Esophagus muscularis mucosa (tissue), 4 donors: ENCODE measurements at places on chromosomes 3 and 15. TPM values are rescaled to one million over a fixed set of nuclear protein-coding genes. Genes with fewer than 3 reads are reported as not detected.

GRCh38 chr3:47047673-47048072, 68.2 kb downstream of the NBEAL2 start:
- DNase-seq: no peak

DNA sequence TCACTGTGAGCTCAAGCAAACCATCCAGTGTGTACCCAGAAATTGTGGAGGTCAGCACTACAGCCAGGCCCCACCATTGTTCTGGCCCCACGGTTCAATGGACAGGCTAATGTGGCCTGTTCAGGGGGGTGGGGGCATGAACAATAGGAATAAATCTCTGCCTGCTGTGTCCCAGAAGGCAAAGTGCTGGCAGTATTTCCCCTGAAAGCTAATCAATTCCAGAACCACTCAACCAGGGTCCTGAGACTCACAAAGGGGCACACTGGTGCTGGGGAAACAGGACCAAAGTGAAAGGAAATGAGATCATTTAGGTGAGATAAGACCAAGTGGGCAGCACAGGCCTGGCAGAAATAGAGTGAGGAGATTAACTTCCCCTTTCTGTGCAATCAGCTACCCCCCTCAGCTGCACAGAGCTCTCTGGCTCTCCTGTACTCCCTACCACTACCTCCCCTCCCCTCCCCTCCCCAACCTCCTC, 11.5 kb downstream of the CRYGS start:
- DNase-seq: no peak

- DNase-seq: no peak
Measured at GRCh38 chr3:170442947-170443346, 24.3 kb downstream of the CLDN11 start.

DNA sequence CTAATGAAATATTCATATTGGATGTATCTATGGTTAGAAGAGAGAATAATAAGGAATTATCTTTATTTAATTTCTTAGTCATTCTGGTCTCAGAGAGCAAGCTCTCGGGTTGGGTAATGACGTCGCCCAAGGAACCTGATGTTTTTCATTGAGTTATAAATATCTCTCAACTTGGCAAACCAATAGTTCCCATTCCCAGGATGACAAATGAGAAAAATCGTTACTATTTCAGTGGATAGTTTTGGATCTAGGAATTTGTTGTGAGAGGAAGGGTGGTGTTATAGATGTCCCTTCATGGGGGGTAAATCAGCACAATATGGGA, 162.9 kb upstream of the NR2E3 start:
- DNase-seq: peak; percentile 91

DNA sequence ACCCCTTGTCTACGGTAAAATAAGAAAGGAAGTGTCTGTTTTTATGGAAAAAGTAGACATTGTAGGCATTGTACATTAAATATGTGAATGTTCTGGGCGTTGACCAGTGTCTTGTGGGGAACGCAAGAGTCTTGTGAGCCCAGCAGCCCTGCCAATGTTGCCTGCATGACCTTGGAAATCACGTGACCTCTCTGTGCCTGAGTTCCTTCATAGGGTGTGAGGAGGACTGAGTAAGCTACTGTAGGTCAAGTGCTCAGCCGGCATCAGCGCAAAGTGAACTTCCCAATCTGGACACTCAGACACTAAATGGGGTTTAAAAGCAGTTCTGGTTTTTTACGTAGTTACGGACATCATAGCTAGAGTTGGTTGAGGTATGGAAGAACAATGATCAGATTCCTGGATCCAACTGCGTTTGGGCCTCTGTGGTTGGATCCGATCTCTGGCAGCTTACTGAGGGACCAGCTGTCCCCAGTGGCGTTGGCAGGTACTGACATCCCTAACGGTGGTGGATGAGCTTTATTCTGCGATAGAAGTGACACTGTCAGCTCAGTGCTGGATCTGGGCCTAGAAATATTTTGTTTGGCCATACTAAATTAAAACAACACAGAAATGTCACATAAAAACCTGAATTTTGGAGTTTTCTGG, 63.8 kb downstream of the SPSB4 start:
- DNase-seq: no peak

GRCh38 chr3:141807277-141808033, 44.2 kb downstream of the GRK7 start:
- DNase-seq: no peak

ARHGAP11A gene
- 1.3 TPM for total RNA-seq

PLAAT1 gene
- 1.3 TPM for total RNA-seq

STRIT1 gene
- not detected for total RNA-seq

SEMA6D gene
- 3.8 TPM for total RNA-seq

NMNAT3 gene
- total RNA-seq: 10.7 TPM

TM2D3 gene
- 43.2 TPM for total RNA-seq

OSTN gene
- total RNA-seq: not detected

GP9 gene
- total RNA-seq: not detected

CLDN18 gene
- 0.39 TPM for total RNA-seq
